ENCODE measurements at places on chromosomes 2 and 18. TPM values are rescaled to one million over a fixed set of nuclear protein-coding genes. Genes with fewer than 3 reads are reported as not detected.

Gene SLC16A14
- not detected for total RNA-seq

Gene GPR45
- total RNA-seq: not detected

Gene SEMA4F
- total RNA-seq: 15.6 TPM

Gene ALK
- total RNA-seq: not detected

Gene KHK
- total RNA-seq: not detected

Gene SCYGR4
- total RNA-seq: not detected

Gene XPO1
- total RNA-seq: 129 TPM

Gene TRAPPC8
- total RNA-seq: 39.4 TPM

Gene PIEZO2
- total RNA-seq: 1.1 TPM

Gene CYP27C1
- total RNA-seq: 0.65 TPM

Gene ALPI
- not detected for total RNA-seq

Gene DUSP2
- total RNA-seq: 8.8 TPM

Gene ING5
- 13.5 TPM for total RNA-seq

Gene DSG1
- not detected for total RNA-seq

Gene SLC14A1
- total RNA-seq: 2.0 TPM

Gene CFLAR
- 47.2 TPM for total RNA-seq

Gene FEV
- total RNA-seq: not detected

Gene MEP1B
- not detected for total RNA-seq

- no peak for DNase-seq
Measured at GRCh38 chr2:68195096-68195495, 37.4 kb downstream of the PNO1 start.

DNA sequence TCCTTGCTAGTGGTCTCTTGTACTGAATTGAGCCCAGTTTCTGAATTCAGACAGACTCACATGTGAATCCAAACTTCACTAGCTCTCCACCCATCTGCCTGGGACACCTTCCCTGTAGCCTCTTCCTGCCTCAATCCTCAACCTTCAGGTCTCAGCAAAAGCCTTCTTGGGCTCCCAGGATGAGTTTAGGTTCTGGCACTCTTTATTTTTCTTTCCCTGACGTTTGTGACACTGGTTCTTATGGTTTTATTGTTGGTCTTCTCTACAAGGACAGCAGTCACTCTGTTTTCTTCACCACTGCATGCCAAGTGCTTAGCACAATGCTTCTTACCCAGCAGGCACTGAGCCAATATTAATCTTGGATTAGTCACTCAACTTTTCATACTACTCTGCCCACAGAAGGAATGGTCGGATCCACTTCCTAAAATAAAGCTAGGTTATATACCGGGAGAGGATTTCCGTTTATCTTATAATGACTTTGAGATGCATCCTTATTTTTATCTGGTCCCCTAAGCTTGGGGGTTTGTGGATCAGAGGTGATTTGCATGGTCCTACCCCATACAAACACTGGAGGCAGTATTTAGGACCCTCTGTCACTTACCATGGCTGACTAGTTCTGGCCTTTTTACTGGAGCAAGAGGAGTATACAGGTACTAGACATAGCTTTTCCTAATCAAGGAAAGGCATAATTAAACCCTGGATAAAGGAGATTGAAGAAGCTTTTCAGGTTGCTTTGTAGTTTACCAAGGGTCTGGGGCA is 186.3 kb downstream of the MYCN start:
- no peak for DNase-seq

DNA sequence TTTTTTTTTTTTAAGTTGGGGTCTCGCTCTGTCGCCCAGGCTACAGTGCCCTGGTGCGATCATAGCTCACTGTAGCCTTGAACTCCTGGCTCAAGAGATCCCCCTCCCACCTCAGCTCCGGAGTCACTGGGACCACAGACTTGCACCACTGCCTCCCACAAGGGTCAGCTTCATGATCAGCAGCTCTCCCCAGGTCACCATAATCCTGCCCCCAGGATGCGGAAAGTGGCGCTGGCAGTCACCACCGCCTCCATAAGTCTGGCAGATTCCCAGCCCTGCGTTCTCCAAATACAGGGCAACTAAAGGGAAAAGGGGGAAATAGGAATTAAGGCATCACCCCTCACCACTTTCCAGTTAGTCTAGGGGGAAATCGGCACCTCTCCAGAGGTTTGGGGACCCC is 5.2 kb upstream of the ARID5A start:
- DNase-seq: no peak

DNA sequence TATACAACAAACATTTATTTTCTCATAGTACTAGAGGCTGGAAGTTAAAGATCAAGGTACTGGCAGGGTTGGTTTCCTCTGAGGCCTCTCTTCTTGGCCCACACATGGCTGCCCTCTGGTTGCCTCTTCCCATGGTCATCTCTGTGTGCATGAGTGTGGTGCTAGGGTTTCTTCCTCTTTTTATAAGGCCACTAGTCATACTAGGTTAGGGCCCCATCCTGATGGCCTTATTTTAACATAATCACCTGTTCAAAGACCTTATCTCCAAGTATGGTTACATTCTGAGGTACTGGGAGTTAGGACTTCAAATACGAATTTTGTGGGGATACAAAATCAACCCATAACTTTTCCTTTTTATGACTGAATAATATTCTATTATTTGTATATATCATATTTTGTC is 4.8 kb upstream of the RIOK3 start:
- DNase-seq: no peak

DNA sequence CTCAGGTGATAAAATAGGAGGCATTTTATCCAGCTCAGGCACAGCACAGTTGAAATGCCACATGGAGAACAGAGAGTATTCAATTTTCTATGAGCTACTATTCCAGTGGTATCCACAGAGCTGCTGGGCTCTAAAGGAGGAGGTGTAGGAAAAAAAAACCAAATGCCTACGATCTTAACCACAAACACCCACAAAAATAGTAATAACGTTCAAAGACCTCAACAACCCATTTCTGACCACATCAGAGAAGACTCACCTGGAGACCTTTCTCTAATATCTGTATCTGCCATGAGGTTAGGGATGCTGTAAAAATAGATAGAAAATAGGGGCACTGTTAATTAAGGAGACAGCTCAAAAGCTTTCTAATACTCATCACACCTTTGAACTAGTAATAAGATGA is 294.6 kb upstream of the PARD3B start:
- no peak for DNase-seq

- DNase-seq: peak; percentile 69
Measured at GRCh38 chr2:240998995-240999791, 775 bp downstream of the SNED1 start.

DNA sequence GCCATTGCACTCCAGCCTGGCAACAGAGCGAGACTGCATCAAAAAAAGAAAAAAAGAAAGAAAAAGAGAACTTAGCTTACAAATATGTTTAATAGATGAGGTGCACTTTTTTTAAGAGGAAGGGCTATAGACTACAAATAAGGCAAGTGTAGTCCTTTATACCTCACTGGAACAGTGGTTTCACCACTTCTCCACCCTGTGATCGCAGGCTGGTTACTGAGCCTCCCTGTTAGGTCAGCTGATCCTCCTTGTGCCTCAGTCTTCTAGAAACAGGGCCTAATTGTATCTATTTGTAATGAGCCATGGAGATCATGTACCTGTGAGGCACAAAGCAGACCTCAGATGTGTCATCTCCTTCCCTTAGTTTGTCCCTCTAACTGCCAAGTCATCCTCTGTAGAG is 4.5 kb downstream of the CXCR2 start:
- DNase-seq: no peak

DNA sequence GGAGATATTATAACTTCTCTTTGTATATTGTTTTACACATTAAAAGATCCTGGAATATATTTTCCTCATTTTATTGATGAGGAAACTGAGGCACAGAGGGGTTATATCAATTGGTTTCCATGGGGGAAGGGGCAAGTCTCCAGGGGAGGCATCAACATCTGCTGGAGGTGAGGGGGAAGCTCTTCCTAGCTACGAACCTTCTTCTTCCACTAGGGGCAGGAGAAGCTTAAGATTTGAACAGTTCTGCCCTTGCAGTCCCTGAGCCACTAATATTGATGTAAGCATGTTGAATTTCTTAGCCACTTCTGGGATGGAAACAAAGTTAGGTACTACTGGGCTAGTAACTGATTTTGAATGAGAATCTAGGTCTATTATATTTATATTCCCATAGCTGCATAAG is 140.1 kb upstream of the AQP4 start:
- DNase-seq: peak; percentile 22

- no peak for DNase-seq
Measured at GRCh38 chr18:79945118-79946042, 6.1 kb downstream of the SLC66A2 start.

DNA sequence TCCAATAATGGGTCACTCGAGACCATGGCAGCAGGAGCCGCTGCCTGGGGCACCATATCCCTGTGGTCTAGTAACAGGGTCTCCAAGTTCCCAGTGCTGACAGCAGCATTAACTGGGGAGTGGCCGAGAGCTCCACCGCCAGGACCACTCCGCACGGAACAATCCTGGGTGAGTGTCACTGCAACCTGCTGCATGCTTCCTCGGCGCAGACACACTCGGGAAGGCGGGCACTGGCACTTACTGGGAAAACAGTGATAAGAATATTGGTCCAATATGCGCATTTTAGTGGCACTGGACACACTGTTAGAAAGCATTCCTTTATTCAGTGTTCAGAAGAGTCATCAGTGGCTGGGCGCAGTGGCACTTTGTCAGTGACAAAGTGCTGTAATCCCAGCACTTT is 29.7 kb downstream of the FAM228A start:
- DNase-seq: no peak

DNA sequence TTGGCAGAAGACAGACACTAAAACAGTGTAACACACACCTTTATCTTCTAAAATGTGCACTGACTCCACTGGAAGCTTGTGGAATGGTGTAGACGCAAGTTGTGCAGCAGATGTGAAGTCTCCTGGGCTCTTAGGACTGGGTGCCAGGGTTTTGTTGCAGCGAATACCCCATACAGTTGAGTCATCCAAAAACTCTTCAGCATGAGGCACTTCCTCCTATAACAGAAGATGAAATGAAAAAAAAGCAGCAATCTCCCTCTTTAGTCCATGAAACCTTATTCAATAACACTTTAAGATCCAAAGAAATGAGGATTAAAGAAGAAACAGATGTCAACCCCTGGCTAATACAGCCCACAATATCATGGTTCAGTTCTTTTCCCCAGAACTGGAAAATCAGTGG is 22.2 kb downstream of the BUB1 start:
- DNase-seq: peak; percentile 68

DNA sequence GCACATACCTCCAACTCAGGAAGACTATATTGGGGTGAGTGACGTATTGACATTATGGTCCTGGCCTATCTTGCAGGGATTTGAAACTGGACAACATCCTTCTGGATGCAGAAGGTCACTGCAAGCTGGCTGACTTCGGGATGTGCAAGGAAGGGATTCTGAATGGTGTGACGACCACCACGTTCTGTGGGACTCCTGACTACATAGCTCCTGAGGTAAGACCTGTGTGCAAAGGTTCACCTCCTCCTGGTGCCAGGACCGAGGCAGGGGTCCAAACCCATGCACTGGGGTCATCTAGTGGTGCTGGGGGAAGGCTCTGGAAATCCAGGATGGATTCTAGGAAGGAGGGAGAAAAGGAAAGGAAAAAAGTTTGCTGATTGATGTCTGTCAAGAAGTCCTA is 152.2 kb upstream of the EPAS1 start:
- no peak for DNase-seq

DNA sequence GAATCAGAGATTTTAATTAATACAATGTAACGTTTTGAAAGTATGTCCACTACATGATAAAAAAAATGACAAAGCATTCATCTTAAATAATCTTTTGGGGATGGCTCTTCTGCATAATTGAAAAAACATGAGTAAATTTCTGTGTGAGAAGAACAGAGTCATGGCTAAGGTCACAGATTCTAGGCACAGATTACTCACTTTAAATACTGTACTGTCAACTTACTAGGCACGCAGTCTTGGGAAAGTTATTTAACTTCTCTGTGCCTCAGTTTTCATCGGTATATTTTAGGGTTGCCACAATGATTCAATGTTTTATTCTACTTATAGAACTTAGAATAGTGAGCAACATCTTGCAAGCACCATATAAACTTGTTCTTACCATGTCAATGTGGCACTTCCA is 49.2 kb downstream of the TMEFF2 start:
- DNase-seq: peak; percentile 64

GRCh38 chr18:59301929-59302328 is 16.5 kb downstream of the CPLX4 start:
- DNase-seq: no peak

- DNase-seq: peak; percentile 6
Measured at GRCh38 chr2:157631861-157632260, 3.2 kb upstream of the ACVR1C start.

GRCh38 chr2:60525899-60526298 is 27.6 kb downstream of the BCL11A start:
- no peak for DNase-seq

DNA sequence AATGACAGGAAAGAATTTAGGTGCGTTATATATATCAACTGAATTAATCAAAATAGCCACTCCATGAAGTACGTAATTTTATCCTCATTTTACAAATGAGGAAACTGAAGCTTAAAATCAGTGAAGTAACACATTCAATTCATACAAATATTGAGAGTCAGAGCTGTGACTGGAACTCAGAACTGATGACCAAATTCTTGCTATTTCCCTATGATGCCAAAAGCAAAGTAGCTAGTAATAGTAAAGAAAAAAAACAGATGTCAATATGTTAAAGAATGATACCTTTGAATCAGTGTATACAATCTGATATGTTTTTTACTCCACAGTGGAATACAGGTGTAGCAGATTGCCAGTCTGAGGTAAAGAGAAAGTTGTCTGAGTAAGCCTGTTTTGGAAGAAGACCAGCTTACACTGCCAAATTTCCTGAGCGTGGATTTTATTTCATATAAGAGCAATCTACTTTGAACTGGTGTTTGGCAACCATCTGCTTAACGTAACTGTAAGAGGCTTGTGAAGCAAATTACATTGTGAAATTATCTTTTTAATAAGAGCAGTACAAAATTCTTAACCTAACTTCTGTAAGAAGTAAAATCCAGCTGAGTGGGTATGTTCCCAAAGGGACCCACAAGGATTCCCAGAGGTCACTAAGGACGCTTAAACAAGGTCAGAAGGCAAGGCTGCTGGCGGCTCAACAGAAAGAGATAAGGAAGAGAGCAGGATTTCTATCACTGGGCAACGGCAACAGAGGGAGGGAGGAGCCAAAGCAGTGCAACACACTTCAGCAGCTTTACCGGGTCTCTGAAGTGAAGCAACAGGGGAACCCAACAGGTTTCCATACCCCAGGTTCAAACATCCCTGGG is 85.6 kb downstream of the IKZF2 start:
- peak; percentile 26 for DNase-seq

DNA sequence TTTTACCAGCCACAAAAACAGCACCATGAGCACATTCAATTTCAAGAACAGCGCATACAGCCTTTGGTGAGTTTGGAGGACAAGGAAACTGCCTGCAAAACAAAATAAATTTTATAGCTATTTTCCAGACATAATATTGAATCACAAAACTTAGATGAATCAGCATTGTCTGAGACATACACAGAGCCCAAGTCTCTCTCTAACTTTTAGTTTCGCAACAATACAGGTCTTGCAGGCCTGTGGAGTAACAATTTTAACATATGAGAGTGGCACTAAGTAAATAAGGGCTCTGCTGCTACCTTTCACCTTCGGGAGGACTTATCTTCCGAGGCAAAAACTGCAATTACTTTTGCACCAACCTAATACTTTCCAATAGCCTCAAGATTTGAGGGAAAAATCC is 56.1 kb upstream of the PEX13 start:
- DNase-seq: peak; percentile 89

Data from GM23248 (cell line).